Activated naive CD4-positive, alpha-beta T cell treated with Interleukin-2 at 50 U/mL for 16 hours (primary cell): ENCODE measurements at places on chromosomes 3 and 15.

- DNase-seq: no peak
These were observed 2.1 kb downstream of the CCNL1 start for GRCh38 chr3:157157836-157158235.

DNA sequence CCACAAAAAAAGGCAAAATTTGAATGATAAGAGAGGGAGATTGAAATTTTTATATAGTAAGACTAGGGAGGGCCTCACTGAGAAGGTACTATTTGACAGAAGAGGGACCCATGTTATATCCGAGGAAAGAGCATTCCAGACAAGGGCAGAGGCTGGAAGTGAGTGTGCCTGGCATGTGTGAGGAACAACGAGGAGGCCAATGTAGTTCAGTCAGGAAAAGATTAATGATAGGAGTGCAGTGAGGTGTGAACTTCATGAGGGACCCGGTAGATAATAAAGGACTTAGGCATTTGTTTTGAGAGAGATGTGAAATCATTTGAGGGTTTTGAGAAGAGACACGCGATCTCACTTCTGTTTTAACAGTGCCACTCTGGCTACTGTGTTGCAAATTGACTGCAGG is 36.3 kb downstream of the ASTE1 start:
- DNase-seq: no peak

DNA sequence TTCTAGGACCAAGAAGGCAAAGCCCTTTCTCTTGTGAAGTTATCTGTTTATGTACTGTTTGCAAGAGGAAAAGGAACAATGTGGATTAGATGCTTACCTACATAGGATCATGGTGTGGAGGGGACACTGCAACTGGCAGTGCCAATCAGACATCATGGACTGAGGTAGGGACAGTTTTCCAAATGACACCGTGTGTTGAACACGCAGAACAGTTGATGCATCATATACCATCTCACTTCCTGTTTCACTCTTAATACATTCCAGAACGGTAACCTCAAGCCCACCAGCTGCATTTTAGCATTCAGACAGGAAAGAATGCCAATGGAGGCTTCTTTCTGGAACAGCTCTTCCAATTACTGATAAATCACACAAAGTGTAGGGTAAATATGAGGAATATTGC is 397.7 kb upstream of the LMCD1 start:
- DNase-seq: no peak

DNA sequence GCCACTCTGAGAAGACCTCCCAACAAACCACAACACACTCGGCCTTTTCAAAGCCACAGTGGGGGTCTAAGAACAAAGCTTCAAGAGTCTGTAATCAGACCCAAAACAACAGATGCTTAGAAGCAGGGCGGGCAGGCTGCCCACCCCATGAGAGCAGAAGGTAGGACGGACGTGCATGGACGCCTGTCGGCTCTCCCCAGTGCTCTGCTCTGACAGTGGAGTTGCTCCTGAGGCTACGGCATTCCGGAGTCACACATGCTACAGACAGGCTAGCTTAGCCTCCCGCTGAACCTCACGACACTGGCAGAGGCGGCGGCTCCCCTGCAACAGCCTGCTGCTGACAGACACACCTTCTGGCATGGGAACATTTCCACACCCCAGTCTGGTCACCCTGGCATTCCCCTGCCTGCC is 33.5 kb downstream of the SLCO2A1 start:
- DNase-seq: no peak

DNA sequence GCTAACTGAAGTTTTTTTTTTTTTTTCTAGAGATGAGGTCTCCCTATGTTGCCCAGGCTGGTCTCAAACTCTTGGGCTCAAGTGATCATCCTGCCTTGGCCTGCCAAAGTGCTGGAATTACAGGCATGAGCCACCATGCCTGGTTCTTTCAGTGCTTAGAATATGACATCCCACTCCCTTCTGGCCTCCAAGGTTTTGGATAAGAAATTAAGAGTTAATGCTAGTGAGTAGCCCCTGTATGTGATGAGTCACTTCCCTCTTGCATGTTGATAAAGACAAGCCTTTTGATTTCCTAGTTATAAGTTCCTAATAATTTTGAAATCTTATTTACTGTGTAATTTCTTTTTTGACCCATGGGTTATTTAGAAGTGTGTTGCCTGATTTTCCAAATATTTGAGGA is 35.7 kb upstream of the DNAJC19 start:
- no peak for DNase-seq

- DNase-seq: no peak
These were observed 81.4 kb downstream of the CGNL1 start for GRCh38 chr15:57457726-57458125.

- DNase-seq: no peak
These were observed 32.5 kb downstream of the GADL1 start for GRCh38 chr3:30862004-30862403.

GRCh38 chr15:65420975-65421359 is 1.8 kb downstream of the IGDCC4 start:
- no peak for DNase-seq

DNA sequence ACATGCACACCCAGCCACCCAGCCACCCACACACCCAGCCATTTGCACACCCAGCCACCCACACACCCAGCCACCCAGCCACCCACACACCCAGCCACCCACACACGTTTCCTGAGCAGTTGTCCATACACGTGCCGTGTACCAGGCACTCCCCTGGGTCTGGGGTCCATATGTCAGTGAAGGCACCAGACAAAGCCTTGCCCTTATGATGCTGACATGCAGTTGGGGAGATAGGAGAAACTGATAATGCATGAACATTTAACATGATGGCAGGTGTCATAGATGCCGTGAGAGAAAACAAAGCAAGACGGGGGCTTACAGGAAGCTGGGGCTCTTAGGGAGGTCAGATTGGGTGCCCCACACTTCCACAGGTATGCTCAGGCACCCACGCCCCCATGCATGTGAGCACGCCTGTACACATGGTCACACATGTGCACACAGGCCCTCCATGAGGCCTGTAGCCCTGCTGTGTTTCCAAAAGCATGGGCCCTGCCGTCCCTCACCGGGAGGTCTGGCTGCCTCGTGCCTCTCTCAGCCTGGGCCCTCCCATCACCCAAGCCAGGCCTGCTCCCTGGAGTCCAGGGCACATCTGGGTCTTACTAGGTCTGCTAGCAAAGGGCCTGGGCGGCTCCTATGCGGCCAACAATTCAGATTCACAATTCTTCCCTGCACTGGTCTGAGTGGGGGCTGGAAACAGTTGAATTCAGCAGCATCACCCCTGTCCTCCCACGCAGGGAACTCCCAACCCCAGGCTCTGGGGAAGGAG is 3.6 kb upstream of the DNAJB8 start:
- DNase-seq: no peak

- DNase-seq: no peak
These were observed 278.6 kb downstream of the CNTN4 start for GRCh38 chr3:2377281-2377680.

GRCh38 chr3:16494814-16495431 is 18.6 kb downstream of the RFTN1 start:
- DNase-seq: no peak

- peak; percentile 37 for DNase-seq
These were observed 1.1 kb downstream of the RAF1 start for GRCh38 chr3:12662593-12663400.

- DNase-seq: no peak
These were observed 62.1 kb downstream of the SSR3 start for GRCh38 chr3:156492801-156493261.

DNA sequence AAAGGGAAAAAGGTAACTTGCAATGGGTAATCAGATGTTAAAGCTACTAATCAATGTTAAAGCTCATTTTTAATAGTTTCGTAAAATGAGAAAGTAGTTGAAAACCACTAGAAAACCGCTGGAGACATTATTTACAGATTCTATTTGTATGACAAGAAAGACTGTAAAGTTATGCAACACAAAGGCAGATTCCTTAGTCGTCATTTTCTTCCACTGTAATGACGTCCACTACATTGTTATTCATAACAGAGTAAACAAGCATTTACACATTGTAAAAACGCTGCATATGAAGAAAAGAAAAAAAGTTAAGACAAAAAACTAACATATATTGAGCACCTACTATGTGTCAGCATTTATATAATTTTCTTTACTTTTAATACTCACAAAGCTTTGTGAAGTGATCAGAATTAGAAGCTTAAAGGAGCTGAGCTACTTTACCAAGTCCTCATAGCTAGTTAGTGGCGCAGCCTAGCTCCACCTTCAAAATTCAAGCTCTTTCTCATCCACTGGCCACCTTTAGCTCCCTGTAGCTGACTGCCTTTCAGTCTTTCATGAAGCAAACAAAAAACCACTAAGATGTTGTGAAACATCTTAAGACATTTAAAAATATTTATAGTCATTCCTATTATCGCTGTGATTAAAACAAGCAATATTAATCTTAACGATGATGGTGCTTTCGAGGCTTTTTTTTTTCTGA is 100.1 kb upstream of the CDIN1 start:
- no peak for DNase-seq

DNA sequence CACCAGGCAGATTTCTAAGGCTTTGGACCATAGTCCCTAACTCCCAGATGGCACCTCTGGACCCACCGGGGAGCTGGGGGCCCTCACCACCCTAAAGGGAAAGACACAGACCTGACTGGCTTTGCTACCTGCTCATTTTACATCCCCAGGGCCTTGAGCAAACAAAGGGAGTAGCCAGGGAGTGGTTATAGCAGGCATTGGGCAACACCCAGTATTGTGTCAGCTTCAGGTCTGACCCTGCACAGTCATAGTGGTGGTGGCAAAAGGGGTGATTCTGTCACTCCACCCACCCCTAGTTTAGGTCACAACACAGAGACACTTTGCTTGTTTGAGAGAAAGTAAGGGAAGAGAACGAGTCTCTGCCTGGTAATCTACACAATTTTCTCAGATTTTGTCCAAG is 352.5 kb downstream of the DIPK2A start:
- no peak for DNase-seq
